H7 (cell line): ENCODE measurements at places on chromosomes 3 and 15. TPM values are rescaled to one million over a fixed set of nuclear protein-coding genes. Genes with fewer than 3 reads are reported as not detected.

GOLGA6L9 gene
- total RNA-seq = 2.5 and 4.0 TPM in 2 replicates

DNA sequence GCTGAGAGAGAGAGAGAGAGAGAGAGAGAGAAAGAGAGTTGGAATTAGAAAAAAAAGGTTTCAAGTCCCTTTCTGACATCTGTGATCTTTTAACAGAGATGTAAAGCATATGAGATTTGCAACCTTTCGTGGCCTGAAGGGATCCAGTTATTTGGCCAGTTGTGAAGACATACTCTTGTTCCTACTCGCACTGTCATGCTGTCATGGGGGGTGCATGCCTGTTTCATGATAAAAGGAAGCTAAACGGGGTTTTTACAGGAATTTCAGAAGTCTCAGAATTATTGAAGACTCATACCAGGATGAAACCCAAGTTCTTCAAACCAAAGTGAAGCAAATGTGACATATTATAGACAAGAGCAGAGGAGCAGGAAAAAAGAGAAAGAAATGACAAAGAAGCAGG is 342.0 kb downstream of the RORA start:
- no peak for DNase-seq

- DNase-seq = no peak
Measured at GRCh38 chr15:59290295-59291212, 82.1 kb downstream of the MYO1E start.

GRCh38 chr3:52528586-52529375 is 4.9 kb downstream of the NT5DC2 start:
- DNase-seq = peak; percentile 66

- no peak for DNase-seq
Measured at GRCh38 chr3:25870452-25870851, 80.6 kb downstream of the OXSM start.
